ENCODE measurements at places on chromosomes 7 and 10.

GRCh38 chr10:123100030-123100762 lies 35.6 kb upstream of the HMX3 start:
- DNase-seq: no peak

DNA sequence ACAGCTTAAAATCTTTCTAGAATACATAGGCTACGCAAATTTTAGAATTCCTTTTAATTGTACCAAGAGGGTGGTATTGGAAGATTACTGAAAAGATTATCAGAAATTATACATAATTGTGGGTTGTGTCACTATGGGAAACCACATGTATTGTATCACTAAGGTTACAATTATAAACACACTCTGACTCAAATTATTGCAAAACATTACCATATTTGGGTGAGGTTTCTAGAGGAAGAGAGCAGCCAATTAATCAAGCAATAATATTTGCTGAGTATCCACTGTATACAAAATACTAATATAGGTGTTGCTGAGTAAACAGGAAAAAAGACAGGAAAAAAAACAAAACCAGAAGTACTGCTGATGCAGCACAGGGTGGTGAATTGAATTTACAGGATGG lies 3.1 kb upstream of the CAPZA2 start:
- no peak for DNase-seq

GRCh38 chr10:35259769-35260397 lies 76.4 kb upstream of the CCNY start:
- no peak for DNase-seq

DNA sequence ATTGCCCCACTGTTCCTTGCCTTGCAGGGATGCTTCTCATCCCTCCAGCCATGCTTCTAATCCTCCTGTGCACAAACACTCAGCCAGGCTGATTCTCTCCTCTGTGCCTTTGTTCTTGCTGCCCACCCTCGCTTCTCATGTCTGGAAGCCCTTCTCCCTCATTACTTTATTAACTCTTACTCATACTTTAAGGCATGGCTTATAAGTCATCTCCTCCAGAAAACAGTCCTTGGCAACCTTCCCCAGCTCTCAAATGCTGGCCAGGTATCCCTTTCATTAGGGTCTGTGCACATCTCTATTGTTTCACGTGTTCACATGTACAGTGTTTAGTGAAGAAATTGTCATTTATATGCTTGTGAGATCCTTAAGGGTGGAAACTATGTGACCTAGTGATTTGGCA lies 62.9 kb downstream of the ITGB8 start:
- DNase-seq: no peak

GRCh38 chr10:111338035-111338434 lies 261.2 kb downstream of the ADRA2A start:
- no peak for DNase-seq

DNA sequence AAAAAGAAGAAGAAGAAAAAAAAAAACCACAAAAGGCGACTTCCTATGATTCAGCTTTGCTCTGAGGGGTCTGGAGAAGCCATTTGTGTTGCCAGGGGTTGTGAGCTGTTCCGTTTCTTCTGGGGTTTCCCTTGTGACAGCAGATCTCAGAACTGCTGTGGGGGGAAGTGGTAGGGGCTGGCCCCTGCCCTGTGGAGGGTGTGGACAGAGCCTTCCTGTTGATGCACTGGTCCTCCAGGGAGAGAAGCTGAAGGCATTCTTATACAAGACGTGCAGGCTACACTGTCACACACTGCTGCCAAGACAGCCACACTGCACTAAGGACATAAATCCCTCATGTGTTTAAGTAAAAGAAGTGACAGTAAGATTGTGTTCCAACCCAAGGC lies 17.3 kb upstream of the CSGALNACT2 start:
- no peak for DNase-seq

GRCh38 chr7:49773936-49774458 lies 559 bp downstream of the VWC2 start:
- no peak for DNase-seq

- DNase-seq: no peak
These were observed 39.2 kb upstream of the ENO4 start for GRCh38 chr10:116810120-116810500.

DNA sequence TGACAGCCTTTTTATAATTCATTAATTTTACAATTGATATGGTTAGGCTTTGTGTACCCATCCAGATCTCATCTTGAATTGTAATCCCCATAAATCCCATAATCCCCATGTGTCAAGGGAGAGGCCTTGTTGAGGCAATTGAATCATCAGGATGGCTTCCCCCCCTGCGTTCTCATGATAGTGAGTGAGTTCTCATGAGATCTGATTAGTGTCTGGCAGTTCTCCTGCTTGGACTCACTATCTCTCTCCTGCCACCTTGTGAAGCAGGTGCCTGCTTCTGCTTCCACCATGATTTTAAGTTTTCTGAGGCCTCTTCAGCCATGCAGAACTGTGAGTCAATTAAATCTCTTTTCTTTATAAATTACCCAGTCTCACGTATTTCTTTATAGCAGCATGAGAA lies 165.7 kb upstream of the GNAI1 start:
- no peak for DNase-seq

DNA sequence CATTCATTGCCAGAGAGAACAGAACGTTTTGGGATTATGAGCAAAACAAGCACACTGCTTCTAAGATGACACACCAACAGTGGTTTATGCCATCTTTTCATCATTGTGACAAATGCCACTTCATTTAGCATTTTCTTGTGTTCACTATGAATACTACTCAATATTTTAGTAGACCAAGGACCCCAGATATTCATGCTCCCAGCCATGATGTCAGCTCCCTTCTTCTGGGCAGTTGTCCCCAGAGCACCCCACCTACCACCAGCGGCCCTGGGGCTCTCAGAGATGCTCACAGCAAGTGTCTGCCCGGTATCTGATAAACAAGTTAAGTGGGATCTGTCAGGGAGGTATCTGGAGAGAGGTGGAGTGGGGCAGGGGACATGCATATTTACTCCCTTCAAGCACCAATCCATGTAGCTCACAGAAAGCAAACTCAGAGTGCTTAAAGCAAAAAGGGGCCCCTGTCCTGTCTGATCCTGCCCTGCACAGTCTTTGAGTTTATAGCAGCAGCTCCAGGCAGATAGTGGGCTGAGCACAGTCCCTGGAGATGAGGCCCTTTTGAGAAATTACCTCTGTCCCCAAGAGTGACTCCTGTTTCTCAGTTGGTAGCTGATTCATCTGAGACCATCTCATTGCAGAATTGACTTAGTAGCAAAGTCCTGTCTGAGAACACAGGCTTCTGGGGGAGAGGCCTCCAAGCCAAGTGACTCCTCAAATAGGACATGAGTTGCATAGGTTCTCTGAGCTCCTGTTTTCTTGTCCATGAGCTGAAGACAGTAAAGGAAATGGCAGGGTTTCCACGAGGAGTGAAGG lies 281.8 kb upstream of the KLF6 start:
- DNase-seq: no peak

DNA sequence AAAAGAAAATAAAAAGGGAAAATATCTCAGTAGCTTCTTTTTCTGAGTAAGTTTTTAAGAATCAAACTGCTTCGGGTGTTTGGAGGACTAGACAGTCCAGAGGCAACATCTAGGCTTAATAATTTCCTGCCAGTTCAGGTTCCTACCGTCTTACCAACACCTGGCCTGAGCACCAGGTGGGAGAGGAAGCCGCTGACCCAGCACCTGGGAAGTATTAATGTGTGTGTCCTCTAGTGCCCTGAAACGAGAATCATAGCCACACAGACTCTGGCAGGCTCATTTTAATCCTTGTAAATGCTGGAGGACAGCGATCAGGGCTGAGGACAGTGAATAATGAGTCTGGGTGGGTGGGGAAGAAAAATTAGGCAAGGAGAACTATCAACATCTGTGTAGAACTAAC lies 137.4 kb downstream of the ZNF438 start:
- no peak for DNase-seq

GRCh38 chr10:1739751-1740150 lies 2.4 kb upstream of the ADARB2 start:
- no peak for DNase-seq

GRCh38 chr7:16677978-16678494 lies 32.1 kb downstream of the BZW2 start:
- DNase-seq: no peak

DNA sequence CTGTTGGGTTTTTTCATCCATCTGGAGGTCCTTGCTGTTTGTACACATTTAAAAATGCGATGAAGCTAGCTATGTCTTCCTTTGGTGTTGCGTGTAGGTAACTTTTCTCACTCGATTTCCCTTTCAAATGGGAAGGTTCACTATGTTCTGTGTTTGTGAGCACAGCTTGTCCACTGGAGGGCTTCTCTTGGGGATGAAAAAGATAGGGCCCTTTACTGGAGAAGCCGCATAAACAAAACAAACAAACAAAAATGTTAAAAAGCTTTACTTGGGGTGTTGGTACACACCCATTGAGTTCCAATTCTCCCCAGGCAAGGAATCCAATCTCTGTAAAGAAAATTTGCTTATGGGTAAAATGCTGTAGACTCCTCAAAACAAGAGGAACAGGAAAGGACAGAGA lies 23.4 kb downstream of the CYTH3 start:
- DNase-seq: no peak

- DNase-seq: no peak
These were observed 195.0 kb downstream of the DNAJC1 start for GRCh38 chr10:21808550-21808949.

GRCh38 chr7:39130274-39130673 lies 152.6 kb downstream of the POU6F2 start:
- DNase-seq: no peak

DNA sequence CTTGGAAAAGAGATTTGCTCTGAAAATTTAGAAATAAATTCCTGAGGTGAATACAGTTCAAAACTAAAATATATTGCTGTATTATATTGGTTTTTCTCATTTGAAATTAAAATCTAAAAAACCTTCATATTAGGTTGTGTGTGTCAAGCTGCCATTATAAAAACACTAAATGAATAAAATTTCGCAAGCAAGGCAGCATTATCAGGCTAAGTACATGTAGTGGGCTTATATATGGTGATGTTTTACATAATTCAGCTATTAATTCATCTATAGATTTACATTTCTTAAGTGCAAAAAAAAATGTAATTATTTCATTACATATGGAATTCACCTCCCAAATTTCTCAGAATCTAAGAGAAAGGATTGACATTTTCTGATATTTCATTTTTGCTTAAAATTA lies 5.3 kb downstream of the MEOX2 start:
- DNase-seq: no peak

DNA sequence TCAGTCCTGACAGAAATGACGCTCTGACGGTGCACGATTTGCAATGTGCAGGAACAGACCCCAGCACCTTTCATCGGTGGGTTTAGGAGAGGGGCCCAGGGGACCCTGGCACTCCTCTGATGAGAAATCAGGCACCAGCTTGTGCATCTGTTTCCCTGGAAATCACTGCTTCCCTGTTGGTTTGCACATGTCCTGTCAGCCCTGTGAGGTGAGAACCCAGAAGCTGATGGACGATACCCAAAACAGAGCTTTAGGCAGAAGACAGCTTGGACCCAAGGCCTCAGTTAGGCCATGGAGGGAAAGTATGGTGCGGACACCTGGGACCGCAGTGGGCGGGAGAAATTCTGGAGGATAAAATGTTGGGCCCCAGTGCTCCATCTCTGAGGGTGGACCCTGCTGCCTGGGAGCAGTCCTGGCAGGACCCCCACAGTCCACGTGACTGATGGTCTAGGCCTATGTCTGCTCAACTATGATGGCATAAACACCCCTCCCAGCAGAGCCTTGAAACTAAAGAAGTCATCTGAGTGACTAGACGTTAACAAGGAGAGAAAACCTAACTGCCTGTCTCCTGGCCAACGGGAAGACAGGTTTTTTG lies 242.8 kb downstream of the PTPRN2 start:
- DNase-seq: no peak

DNA sequence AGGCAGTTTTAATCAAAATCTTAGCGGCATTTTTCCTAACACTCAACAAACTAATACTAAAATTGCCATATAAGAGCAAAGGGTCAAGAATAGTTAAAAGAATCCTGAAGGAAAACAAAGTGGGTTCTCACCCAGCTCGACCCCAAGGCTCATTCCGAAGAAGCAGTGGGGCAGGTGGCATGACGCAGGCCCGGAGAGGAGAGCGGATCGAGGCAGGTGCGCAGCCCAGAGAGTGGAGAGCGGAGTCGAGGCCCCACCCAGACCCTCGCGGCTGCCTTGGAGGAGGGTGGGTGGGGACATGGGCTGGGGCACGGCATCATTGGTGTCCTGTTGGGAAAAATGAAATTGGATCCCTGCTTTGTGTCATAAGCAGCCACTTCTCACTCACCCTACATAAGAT lies 109.8 kb downstream of the INPP5A start:
- no peak for DNase-seq

DNA sequence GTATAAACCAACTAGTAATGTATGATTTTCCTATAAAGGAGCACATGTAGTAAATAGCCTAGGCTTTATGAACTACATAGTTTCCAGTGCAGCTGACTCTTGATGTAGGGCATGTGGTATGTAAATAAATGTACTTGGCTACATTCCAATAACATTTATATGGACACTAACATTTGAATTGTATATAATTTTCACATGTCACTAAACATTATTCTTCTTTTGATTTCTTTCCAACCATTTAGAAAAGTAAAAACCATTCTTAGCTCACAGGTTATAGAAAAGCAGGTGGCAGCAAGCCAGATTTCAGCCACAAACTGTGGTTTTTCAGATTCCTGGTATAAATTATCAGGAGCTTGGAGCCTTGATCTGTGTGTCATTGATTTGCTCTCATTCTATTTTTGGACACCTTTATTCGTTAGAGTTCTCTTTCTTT lies 1182.0 kb downstream of the CNTNAP2 start:
- no peak for DNase-seq

- DNase-seq: no peak
These were observed 761 bp downstream of the PTF1A start for GRCh38 chr10:23192712-23193434.

All from hindlimb muscle (tissue), 1 donor.